Stimulated activated CD8-positive, alpha-beta memory T cell treated with anti-CD3 and anti-CD28 coated beads, Interleukin-12 subunit alpha, Interleukin-12 subunit beta, amount 100 ng/mL, for 1 hour (primary cell): ENCODE measurements at places on chromosomes 6 and 20.

DNA sequence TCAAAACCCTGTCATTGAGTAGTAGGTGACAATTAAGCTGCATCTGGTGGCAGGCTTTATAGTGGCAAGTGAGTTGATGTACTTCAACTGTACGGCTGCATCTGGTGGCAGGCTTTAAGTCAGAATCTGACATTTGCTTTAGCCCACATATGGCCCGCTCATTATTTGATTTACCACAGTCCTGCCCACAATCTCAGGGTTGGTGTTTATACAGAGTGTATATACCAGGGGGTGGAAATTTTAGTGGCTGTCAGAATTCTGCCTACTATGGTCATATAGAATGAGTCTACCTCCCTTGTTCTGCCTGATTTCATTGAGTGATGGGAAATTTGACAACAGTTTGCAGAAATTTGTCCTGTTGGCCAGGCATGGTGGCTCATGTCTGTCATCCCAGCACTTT is 112.3 kb downstream of the SMAP1 start:
- DNase-seq = no peak

DNA sequence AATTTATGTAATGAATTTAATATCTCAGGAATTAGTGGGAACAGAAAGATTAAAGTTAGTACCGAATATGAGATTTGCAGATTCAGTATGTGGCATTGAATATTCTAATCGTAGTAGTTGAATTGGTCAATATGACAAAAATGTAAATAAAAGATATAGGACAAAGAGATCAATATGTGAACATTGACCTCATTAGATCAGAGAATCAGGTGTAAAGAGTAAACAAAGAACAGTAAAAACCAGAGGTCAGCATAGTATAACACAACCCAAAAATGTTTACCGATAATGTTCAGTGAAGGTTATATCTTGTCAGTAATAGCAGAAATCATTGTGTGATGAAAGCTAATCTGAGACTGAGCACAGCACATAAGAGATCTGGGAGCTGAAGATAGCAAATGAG is 152.0 kb downstream of the FAM83B start:
- no peak for DNase-seq

DNA sequence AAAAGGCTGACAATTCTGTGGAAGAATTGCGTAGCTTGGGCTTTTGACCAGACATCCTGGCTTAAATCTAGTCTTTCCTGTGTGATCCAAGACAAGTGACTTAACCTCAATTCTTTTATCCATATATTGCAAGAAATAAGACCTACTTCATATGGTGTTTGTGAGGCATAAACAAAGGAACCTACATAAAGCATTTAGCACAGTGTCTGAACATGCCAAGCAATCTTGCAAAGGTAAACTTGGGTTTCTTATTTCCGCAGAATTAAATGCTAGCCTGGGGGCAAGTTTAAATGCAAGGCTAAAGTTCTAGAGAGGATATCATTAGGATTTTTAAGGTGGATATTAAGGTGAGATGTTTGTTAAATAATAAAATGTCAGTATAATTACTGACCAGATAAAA is 47.9 kb downstream of the HDDC2 start:
- DNase-seq = no peak

- no peak for DNase-seq
Observed at GRCh38 chr6:102907181-102907580, 1513.7 kb downstream of the GRIK2 start.

GRCh38 chr6:33577106-33577535 is 3.0 kb downstream of the BAK1 start:
- no peak for DNase-seq

DNA sequence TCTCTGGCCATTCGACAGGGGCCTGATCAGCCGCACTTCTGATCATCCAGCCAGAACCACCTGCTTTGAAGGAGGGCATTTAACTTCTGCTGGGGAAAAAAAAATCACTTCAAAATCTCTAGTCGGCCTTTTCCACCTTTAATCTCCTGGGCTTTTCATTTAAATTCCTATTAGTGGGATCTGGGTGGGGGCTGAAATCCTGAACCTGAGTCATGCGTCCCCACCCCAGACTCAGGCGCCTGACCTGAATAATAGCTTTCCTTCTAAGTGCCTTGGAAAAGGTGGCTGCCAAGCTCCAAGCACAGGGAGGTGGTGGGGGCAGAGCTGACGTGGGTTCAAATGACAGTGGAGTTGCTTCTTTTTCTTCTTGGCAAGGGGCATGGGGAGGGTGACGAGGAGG is 246.0 kb upstream of the EXOC2 start:
- DNase-seq = no peak

DNA sequence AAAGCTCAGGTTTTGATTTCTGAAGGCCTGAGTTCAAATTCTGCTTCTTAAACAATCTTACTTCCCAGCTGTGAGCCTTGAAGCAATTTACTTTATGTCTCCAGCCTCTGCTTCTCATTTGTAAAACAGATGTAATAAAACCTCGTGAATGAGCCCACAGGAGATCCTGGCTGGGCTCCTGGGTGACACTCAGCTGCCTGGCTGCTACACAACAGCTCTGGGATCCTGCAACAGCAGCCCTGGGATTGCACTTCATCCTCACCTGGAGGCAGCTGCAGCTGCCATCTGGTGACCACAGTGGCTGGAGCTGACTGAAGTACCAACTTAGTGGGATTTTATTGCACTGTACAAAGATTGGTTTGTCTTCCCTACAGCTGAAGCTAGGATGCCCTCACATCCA is 98.6 kb downstream of the NDUFAF5 start:
- DNase-seq = no peak
